Activated naive CD4-positive, alpha-beta T cell treated with anti-CD3 and anti-CD28 coated beads, Interleukin-2, amount 50 U/mL, for 16 hours (primary cell): ENCODE measurements at places on chromosomes 6 and 20.

- DNase-seq, result no peak
These were observed 994.6 kb upstream of the ADGRB3 start for GRCh38 chr6:67640484-67640883.

GRCh38 chr6:163132050-163132750, 282.3 kb upstream of the QKI start:
- no peak for DNase-seq

- DNase-seq, result no peak
These were observed 144.3 kb downstream of the F13A1 start for GRCh38 chr6:6176127-6176526.

DNA sequence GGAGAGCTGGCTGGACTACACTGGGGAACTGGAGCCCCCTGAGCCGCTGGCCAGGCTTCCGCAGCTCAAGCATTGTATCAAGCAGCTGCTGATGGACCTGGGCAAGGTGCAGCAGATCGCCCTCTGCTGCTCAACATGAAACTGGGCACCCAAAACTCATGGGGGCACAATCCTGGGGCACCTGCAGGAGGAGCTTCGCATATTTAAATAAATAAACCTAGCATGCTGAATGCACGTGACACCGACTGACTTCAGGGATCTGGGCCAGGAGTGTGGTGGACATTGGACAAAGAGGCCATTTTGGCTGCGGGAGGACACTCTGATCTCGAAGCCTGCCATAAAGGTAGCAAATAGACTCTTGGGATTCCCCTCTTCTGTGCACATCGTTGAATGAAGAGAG, 6.8 kb downstream of the SCAND1 start:
- peak; percentile 25 for DNase-seq

DNA sequence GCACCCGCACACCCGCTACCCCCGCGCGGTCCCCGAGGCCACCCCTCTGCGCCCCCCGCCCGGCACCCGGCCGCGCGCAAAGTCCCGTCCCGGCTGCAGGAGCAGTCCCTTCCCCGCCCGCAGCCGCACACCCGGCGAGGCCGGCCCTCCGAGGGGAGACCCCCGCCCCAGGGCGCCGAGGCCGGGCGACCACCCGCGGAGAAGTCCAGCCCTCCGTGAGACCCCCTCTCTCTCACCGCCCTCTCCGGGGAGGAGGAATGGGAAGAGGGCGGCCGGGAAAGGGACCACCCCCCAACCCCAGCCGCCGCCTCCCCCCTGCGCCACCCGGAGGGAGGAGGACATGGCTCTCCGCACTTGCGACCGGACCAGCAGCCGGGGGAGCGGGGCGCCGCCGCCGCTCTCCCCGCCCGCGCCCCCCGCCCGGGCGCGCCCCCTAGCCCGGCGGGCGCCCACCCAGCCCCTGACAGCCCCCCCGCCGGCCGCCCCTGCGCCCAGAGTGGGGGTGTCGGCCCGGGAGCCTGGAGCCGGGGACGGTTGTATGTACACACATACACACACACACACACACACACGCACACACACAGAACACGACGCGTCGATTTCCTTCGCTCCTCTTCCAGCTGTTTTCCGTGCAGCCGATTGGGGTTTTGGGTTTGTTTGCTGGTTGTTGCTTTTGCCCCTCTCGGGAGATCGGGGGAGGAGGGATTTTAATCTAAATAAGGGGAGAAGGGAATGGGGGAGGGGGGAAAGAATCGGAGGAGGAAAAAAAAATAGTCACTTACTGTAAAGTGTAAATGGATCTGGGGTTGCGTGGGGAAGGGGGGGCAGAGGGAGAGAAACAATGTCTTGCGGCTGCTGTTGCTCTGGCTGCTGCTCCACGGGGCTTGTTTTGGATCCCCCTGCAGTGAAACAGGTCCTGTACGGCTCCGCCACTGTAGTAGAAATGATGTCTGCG, at the start of gene ATXN1:
ATXN1 (minus strand) TSS at position 945 of the 955 bp plus-strand sequence.
- DNase-seq, result peak; percentile 50

DNA sequence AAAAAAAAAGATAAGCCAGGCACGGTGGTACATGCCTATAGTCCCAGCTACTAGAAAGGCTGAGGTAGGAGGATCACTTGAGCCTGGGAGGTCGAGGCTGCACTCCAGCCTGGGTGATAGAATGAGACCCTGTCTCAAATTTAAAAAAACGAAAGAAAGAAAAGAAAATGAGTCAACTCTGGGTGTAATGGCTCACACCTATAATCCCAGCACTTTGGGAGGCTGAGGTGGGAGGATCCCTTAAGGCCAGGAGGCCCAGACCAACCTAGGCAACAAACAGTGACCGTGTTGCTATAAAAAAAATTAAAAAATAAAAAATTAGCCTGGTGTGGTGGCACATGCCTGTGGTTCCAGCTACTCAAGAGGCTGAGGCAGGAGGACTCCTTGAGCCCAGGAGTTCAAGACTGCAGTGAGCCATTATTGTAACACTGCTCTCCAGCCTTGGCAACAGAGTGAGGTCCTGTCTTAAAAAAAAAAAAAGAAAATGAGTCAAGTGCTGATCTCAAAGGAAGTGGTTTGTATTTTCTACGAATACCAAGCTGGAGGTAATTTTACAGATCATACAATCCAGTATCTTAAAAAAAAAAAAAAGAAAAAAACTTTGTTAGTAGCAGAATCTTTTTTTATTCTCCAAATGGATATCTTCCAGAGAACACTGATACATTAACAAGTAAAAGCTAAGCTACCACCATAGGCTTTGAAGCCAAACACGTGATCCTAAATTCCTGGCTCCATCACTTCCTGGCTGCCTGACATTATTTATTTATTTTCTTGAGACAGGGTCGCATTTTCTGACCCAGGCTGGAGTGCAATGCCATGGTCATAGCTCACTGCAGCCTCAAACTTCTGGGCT, 5.7 kb downstream of the COMMD7 start:
- DNase-seq, result no peak

- no peak for DNase-seq
These were observed 345.4 kb downstream of the COL12A1 start for GRCh38 chr6:74860456-74860855.

DNA sequence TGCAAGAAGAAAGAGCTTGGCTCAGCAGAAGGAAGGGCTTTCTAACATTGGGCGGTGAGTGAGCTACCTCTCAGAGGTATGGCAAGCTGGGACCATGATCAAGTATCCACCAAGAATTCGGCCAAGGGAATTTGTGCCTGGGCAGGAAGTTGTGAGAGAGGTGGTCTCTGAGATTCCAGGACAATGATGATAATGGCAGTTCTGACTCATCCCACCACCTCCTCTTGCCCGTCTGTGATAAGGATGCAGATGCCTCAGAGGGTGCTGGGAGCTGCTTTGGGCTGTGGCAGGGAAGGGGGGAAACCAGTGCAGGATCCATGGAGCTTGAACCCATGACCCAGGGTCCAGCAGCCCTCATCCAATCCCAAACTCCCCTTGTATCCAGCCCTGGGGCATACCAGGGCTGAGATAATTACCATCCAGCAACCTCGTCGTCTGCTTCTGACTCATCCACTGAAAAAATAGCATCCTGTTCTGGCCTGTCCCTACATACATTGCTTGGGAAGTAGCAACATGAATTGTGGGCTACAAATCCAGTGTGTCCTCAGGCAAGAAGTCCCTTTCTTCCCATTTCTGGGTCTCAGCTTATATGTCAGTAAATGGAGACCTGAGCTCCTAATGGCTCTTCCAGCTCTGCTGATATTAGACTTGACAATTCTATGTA, 5.9 kb downstream of the TGM6 start:
- DNase-seq, result no peak

GRCh38 chr6:47801984-47802383, 20.2 kb downstream of the OPN5 start:
- DNase-seq, result no peak

GRCh38 chr20:36113036-36113435, 41.5 kb upstream of the EPB41L1 start:
- no peak for DNase-seq

DNA sequence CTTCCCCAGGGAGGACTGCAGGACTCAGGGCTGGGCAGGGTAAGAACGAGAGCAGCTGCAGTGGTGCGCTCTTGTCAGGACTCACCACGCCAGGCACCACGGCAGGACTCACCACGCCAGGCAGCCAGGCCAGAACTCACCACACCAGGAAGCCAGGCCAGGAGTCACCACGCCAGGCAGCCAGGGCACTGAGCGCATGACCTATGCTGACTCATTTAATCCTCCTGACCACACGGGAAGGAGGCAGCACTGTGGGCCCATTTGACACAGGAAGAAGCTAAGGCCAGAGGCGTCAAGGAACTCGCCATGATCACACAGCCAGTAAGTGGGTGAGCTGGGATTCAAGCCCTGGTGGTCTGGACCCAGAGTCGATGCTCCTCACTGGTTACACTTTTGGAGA, 189.3 kb downstream of the PREX1 start:
- DNase-seq, result no peak

DNA sequence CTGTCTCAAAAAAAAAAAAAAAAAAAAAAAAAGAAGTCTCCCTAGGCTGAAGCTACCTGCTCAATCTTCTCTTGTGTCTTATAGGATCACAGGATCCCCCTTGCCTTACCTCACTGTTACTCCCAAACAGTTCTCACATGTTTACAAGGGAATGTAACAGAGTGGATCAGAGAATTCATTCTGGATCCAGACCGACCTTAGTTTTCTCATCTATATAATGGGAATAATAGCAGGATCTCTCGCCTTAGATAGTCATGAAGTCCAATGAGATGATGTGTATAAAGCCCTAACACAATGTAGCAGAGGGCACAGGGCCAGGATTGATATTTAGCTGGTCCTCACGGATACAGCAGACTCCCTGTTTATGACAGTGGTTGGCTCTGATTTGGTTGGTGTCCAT, 2.3 kb upstream of the FAM110A start:
- no peak for DNase-seq

DNA sequence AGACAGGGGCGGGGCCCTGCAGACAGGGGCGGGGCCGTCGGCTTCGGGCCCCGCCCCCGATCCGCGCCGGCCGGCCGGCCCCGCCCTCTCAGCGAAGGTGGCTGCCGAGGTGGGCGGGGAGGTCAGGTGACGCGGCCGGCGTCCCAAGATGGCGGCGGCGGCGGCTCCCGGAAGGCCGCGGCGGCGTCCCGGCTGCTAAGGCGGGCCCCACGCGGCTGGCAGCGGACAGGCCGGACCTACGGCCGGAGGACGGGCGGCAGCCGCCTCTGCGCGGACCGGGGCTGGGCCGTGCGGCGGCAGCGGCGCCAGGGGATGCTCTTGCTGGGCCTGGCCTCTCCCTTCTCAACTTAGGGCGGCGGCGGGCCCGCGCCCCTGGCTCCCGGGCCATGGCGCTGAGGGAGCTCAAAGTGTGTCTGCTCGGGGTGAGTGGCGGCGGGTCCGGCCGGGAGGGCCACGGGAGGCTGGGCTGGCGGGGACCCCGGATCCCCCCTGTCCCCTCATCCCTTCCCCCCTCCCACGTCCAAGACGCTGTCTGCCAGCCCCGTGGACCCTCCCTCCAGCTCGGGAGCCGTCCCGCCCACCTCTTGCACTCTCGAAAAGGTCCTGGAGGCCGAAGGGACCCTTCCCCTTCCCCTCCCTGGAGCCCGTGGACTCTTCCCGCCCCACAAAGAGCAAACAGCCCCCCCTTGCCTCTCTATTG, at the start of gene RAB22A:
RAB22A (plus strand) TSS at position 125 of the 700 bp plus-strand sequence; CDS start at position 387, 262 bp downstream.
- DNase-seq, result peak; percentile 82

- no peak for DNase-seq
These were observed 592.3 kb downstream of the EPHA7 start for GRCh38 chr6:92827104-92827503.
